Stimulated activated CD8-positive, alpha-beta memory T cell treated with anti-CD3 and anti-CD28 coated beads, Interleukin-7, amount 100 ng/mL, for 1 hour (primary cell): ENCODE measurements at places on chromosomes 3 and 15.

- DNase-seq = no peak
These were observed 21.0 kb upstream of the CCDC174 start for GRCh38 chr3:14630404-14631100.

DNA sequence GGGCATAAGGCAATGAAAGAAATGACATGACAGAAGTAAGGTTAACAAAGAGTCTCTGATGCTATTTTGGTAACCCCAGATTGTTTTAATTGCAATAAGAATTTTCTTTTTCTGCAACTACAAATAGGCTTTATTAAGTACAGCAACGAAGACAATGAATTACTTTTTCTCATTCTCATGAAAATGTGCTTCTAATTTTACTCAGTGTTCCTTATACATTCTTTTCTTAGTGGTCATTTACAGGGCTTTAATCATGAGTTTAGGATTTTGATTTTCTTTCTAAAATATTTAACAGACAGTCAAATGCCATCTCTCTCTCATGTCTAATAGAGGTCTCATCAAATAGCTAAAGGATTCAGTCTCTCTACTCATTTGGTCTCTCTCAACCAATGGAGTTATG, 452.1 kb downstream of the RAP2B start:
- DNase-seq = no peak

DNA sequence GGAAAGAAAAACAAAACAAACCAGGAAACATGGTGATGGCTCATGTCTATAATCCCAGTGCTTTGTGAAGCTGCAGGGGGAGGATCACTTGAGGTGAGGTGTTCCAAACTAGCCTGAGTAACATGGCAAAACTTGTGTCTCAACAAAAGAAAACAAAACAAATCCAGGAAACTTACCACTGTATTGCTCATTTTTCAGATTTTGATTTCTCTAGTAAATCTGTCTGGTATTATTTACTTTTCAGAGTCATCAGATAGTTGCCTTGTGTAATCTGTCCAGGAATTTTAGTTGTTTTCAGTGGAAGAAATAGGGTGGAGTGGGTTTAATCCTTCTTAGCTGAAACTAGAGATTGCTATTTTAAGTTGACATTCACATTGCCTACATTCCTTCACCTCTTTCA, 91.8 kb upstream of the ALCAM start:
- DNase-seq = no peak

DNA sequence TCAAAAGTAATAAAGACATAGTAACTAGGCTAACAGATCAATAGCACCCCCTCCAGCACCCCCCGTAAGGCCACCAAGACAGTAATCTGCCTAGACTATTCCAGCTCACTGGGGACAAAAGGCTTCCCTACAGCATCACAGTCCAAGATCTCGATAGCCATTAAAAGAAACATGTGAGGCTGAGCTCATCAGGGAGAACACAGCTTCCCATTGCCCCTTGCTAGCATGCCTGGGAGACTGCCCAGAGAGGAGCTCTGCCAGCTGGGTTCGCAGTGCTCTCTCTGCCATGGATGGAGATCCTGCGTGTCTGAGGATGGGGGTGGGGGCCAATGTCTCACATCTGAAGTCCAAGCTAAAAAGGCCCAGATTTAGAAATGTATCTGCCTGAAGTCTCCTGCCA, 17.8 kb downstream of the LRIG1 start:
- no peak for DNase-seq

DNA sequence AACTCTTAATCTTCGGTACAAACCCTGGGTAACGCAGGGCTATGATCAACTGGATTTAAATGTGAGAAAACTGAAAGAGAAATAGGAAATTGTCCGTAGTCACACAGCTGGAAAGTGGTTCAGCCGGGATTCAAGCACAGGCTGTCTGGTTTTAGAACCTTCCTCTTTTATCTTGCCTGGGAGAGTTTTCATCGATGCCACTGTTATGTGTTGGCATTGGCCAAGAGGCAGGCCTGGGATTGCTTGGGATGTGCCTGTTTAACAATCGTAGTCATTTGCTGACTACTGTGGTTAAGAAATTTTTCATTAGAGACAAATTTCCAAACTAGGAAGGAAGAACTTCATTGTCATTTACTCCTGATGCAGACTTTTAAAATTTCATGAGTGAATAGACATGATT, 4.3 kb downstream of the MCTP2 start:
- DNase-seq = no peak

GRCh38 chr3:65914032-65914739, 124.5 kb downstream of the MAGI1 start:
- no peak for DNase-seq

GRCh38 chr15:79834495-79834894, 62.3 kb downstream of the MTHFS start:
- DNase-seq = no peak

- DNase-seq = no peak
These were observed 184.8 kb upstream of the P2RY1 start for GRCh38 chr3:152650177-152650576.

GRCh38 chr3:166201476-166201875, 364.3 kb upstream of the BCHE start:
- no peak for DNase-seq

- no peak for DNase-seq
These were observed 72.8 kb upstream of the RBM5 start for GRCh38 chr3:50015918-50016317.

GRCh38 chr3:122103821-122104514, 48.8 kb downstream of the CD86 start:
- DNase-seq = no peak

GRCh38 chr3:107227091-107227490, 150.1 kb upstream of the CCDC54 start:
- DNase-seq = no peak

DNA sequence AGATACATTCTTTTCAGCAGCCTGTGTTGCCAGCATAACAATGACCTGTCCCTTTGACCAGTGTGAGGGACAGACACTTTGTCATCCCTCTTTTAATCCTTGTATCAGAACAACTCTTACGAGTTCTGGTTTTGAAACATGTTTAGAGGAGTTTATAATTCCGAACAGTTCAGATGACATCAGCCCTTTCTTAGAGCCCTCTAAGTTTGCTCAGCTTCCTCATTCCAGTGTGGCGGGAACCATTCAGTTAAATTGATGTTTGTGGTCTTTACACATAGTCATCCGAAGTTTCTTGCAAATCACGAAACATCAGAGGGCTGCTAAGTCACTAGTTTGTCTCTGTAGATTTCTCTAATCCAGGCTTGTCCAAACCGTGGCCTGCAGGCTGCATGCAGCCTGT, 102.5 kb downstream of the AKAP13 start:
- DNase-seq = no peak

DNA sequence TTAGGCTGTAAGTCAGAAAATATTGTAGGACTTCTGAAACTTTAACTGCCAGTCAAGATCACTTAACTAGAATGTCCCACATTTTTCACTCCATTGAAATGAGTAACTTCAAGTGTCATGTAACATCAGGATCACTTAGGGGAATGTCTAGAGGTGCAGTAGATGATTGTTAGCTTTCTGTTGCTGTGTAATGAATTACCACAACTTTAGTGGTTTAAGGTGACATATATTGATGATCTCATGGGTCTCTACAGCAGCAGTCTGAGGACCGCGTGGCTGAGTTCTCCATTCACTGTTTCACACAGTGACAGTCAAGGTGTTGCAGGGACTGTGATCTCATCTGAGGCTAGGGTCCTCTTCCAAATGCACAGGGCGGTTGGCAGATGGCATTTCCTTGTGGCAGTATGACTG, 82.7 kb downstream of the SLC25A26 start:
- peak; percentile 28 for DNase-seq

DNA sequence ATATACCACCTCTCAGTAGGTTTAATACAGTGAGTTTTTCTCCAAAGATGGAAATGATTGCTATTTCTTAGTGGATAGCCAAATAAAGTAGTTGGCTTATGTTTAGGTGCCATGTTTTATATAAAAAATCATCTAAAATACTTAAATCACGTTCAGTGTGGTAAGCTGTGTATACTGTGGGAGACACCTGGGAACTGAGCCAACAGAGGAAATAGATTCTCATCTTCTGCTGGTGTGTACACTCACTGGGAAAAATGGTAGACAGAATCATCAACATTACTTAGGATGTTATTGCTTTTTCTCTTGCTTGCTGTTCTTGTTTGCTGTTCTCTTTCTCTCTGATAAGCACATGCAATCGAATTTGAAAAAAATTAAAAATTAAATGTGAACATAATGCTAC, 112.6 kb upstream of the MB21D2 start:
- DNase-seq = no peak

- DNase-seq = no peak
These were observed 1.6 kb upstream of the ULK3 start for GRCh38 chr15:74844319-74845207.

- peak; percentile 38 for DNase-seq
These were observed 30.0 kb downstream of the STARD5 start for GRCh38 chr15:81293728-81294515.

DNA sequence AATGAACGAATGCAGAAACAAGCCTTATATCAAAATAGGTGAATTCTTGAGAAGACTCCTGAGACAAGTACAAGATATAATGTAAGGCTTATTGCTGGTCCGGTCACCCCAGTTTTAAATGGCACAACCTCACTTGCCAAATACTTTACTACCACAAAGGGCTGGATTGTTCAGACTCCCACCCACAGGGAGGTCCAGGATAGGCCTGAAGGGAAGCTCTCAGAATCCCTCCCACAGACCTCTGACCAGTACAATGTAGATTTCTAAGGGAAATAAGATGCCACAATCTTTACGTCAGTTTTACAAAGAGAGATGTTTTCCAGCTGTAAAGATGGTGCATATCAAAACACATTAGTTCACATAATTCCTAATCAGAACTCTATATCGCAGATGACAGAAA, 577.7 kb upstream of the ADAMTS9 start:
- no peak for DNase-seq

DNA sequence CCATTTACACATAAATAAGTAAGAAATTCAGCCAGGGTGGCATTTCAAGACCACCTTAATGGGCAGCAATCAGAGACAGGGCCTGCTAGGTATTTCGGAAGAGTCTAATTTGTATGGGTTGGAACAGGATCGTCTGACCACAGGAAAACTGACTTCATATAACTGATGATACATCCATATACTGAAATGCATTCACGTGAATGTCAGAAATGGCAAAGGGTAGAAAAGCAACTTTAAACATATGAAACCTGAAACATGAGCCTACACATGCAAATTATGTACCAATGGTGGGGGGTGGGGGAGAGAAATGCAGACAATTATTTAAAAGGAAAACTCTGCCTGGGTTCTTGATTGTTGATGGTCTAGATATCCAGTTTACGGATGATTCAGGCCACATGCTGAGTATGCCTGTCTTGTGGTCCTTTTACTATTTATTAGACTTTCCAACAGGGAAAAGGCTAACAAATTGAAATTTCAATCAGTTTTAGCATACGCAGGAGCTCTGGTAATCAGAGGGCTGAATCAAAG, 582.2 kb downstream of the FOXP1 start:
- DNase-seq = no peak

DNA sequence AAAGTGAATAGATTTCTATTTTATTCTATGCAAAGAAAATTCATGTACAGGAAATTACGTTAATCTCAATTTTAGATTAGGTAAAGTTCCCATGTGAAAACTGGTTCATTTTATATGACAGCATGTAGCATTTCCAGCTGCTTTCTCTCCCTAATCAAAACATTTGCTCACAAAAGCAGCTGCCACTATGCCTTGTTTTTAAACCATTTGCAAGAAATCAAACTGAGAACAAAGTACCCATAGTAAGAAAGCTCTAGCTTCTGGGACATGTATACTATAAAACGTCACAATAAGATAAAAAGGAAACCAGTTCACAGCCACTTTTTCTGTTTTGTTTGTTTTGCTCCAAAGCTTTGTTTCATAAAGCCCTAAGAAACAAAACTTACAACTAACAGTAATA, 5.0 kb upstream of the CRYBG3 start:
- no peak for DNase-seq

GRCh38 chr3:183295211-183295610, 42.2 kb downstream of the B3GNT5 start:
- no peak for DNase-seq

GRCh38 chr3:45915518-45916231, 27.6 kb upstream of the CXCR6 start:
- DNase-seq = peak; percentile 58
